ENCODE measurements at places on chromosomes 3 and 15.

- no peak for DNase-seq
Observed at GRCh38 chr3:12234192-12234591, 54.7 kb upstream of the PPARG start.

DNA sequence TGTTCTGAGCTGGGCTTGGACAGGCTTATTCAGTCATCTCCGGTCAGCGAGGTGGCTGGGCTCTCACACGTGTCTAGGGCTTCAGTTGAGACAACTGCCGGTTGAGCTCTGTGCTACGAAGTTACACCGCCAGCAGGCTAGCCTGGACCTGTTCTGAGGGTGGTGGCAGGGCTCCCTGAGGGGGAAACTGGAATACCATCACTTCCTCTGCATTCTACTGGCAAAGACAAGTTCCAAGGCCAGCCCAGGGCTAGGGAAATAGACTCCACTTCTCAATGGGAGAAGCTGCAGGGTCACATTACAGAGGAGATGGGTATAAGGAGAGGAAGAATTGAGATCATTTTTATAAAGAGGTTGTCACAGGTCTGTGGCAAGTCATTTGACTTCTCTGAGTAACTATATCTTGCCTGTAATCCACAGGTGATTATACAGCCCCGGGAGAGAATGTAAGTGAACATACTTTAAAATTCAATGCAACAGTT is 106.8 kb upstream of the IL12A start:
- DNase-seq: no peak

- DNase-seq: no peak
Observed at GRCh38 chr3:169256027-169256426, 407.5 kb downstream of the MECOM start.

DNA sequence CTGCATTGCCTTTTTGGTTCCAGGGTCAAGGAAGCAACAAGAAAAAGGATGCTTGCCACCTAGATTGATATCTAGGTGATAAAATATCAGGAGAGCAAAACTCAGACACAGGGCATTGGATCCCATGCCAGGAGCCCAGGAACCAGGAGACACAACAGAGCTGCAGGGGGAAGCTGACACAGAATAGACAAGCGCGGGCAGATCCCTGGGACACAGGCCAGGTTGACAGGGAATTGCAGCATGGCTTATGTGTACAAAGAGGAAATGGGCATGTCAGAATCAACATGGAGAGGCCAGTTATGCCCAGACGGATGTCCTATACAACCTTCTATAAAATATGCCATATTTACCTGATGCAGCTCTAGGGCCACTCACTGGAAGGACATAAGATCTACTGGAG is 84.2 kb downstream of the SEMA6D start:
- DNase-seq: no peak

GRCh38 chr3:173221010-173221409 is 80.0 kb upstream of the SPATA16 start:
- no peak for DNase-seq

DNA sequence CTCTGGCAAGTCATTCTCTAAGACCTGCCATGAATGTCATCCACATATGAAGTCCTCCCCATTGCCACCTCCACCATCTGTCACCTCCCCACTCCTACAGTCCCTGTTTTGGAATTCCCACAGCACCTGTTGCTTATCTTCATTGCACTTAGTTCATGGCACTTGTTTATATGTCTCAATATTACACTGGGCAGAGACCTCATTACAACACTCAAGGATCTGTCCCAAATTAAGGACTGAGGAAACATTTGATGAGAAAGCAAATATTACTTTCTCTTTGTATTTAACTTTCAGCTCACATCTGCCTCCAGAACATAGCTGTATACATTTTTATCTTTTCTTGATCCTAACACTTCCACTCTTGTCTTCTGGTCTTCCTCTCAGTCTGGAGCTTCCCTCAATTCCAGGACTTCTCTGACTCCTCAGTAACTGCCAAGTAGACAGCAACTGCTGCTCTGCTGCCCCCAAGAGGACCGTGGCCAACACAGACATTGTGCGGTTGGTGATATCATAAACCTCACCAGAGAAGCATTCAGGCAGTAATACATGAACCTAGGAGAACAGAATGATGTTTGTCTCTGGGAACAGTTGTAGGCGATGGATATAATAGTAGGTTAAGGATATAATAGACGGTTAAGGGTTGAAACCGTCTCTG is 45.0 kb upstream of the FGF12 start:
- DNase-seq: no peak

GRCh38 chr15:69756440-69756839 is 303.8 kb downstream of the RPLP1 start:
- DNase-seq: no peak

DNA sequence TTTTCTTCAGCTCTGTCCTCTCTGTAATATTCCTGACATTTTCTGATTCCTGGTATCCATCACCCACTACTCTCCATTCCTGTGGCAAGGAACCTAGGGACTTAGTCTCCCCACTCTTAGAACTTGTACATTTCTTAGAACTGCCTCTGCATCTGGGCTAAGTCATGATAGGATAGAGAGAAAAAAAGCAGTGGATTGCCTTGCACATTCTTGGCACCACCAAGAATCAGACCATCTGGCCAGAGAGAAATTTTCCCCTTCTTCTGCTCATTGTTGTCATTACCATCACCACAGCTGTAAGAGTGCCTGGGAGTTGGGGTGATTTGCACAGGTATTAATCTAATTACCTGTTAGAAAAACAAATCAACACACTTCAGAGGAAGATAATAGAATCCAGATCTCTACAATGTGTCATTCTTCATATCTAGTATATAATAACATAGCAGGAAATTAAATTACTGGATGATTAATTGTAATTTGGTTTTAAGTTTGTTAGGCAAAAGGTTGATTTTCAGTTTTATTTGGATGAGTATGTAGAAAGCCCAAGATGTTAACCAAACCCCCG is 264.8 kb upstream of the ZPLD1 start:
- DNase-seq: no peak

DNA sequence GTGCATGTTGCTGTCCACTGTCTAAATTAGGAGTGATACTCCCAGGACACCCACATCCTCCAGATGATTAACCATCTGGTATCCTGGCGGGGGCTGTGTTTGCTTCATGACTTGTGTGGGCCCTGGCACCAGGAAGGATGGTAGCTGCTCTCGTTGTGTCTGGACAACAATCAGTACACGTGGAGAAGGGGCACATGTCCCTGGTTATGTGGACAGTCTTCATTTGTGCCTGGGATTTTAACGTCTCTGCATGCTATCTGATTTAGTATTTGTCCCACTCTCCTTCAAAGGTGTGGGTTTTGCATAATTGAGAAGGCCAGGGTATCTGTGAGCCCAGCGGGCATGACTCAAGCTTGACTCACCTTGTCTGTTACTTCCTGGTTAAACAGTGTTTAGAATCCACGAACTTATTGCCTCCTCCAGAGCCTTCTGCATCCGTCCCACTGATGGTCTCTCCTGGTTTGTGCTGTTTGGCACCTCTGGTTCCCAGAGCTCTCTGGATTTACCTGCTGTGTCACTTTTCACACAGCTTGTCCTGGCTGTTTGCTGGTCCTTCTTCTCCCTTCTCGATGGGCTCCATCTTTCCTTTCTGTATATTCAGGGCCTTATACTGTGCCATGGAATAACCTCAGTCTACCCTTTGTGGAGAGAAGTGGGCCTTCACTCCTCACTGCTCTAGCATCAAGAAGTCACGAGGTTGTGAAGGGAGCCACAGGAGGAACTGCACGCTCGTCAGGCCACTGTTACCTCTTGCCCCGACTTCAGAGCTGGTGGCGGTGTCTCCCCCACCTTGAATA is 32.5 kb downstream of the ARNT2 start:
- DNase-seq: no peak

- no peak for DNase-seq
Observed at GRCh38 chr3:86748015-86748414, 242.9 kb downstream of the VGLL3 start.

DNA sequence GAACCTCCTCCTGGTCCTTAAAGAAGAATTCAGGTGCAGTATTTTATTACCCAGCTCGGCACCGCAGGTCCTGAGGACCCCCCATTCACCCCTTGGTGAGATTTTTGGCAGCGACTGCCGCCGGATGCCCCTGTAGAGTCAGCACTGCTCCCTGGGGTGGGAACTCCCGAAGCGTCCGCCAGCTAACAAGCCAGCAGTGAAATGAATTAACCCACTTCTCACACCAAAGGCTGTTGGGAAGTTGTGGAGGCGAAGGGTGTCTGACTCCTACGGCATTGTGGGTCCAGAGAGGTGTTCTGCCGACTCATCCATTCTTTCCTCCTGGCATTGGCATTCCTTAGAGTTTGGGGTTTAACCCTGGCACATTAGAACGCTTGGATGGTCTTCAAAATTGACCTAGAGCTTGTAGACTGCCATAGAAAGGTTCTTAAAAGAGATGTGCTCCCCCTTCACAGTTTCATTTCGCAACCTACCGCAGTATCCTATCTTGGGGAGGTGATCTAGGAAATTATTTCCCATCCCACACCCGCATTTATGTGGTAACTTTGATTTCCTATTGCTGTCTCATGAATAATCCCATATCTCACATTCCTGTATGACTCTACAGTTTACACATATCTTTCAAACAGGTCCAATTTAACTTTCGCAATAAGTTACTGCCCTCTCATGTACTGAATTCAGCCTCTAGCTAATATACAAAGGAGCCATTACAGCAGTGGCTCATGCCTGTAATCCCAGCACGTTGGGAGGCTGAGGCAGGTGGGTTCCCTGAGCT is 879 bp upstream of the EIF5A2 start:
- DNase-seq: no peak

- DNase-seq: no peak
Observed at GRCh38 chr3:183933160-183933559, 48.5 kb upstream of the PARL start.

GRCh38 chr15:73273181-73274002 is 95.4 kb downstream of the HCN4 start:
- DNase-seq: peak; percentile 0

DNA sequence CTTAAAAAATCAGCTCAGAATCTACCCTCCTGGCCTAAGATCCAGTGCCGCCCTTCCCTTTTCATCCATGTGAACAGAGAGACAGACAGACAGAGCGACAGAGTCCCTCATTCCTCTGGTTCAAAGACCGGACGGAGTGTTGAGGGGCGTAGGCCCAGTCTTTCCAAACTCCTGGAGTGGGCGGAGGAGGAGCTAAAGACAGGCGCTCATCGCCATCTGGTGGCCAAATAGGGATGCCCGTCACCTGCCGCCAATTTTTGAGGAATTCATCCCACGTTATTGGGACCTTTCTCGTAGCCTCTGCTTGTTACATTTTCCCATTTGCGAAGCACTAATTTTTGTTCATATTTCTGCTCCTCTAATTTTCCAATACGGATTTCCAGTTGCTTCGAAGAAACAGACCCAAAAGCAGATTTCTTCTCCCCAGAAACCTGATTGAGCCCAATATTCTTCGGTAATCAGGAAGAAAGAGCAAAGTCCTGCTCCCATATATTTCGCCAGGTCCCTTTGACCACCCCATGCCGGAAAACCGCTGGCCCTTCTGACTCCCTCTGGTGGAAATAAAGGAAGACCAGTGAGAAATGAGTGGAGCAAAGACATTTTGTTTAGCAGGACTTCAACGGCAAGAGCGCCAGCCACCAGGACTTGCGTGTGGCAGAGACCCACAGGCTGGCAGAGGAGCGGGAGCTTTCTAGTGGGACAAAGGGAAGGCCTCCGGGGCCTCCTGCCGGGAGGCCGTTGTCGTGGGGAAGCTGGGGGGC is 88.0 kb downstream of the LRRK1 start:
- peak; percentile 22 for DNase-seq

- DNase-seq: no peak
Observed at GRCh38 chr3:190178779-190179178, 58.1 kb upstream of the P3H2 start.

GRCh38 chr3:46848271-46849044 is 14.8 kb downstream of the MYL3 start:
- no peak for DNase-seq

DNA sequence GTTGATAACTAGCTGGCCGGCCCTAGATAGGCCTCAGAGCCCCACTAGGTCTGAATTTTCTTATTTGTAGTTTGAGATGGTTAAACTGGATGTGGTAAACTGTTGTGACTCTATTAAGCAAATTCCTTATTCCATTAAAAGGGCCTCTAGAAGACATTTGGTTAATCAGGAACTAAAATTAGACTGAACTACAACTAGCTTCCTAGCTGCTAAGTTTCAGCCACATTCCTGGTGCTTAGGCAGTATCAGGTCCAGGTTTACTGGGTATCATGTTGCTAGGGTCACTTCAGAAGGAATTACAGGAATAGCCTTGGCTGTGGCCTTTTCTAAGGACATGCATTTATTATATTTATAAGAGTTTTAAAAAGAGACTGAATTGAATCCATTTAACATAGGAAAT is 136.3 kb downstream of the PLD1 start:
- DNase-seq: no peak

DNA sequence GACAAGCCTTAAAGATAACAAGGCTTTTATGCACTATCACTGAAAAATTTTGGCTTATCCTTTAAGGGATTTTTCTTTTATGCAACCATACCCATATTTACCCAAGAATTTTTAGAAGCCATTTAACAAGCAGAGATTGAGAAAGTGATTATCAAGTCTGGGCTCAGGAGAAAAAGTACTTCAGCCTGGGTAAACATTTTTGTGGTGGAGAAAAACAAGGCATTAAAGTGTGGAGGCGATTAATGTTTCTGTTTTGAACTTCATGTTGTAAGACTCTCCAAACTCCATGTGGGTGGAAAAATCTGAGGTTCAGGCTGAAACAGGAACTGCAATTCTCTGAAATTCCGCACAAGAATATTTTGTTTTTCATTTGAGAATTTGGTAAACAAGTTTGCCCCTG is 260.4 kb upstream of the KCNMB2 start:
- no peak for DNase-seq

- DNase-seq: no peak
Observed at GRCh38 chr15:82143390-82144385, 97.9 kb upstream of the MEX3B start.

- no peak for DNase-seq
Observed at GRCh38 chr15:29070471-29071231, 184.9 kb downstream of the APBA2 start.

GRCh38 chr15:27490867-27491595 is 520.0 kb downstream of the GABRG3 start:
- no peak for DNase-seq

DNA sequence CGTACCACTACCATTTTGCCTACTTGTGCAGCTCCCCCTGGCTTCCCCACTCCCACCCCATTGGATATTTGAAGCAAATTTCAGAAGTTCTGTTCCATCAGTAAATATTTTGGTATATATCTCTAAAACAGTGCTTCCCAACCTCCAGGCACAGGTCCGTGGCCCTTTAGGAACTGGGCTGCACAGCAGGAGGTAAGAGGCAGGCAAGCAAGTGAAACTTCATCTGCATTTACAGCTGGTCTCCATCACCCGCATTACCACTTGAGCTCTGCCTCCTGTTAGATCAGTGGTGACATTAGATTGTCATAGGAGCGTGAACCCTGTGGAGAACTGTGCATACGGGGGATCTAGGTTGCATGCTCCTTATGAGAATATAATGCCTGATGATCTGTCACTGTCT is 97.2 kb upstream of the LRRFIP2 start:
- DNase-seq: no peak

Data from stimulated activated CD8-positive, alpha-beta memory T cell treated with anti-CD3 and anti-CD28 coated beads, Interleukin-12 subunit alpha, Interleukin-12 subunit beta, amount 100 ng/mL, for 4 hours (primary cell).